GM04503 (cell line): ENCODE measurements at places on chromosomes 5 and 9.

- DNase-seq: no peak
Measured at GRCh38 chr5:103465891-103466290, 96.7 kb downstream of the NUDT12 start.

- no peak for DNase-seq
Measured at GRCh38 chr5:143331956-143332355, 71.5 kb downstream of the NR3C1 start.

DNA sequence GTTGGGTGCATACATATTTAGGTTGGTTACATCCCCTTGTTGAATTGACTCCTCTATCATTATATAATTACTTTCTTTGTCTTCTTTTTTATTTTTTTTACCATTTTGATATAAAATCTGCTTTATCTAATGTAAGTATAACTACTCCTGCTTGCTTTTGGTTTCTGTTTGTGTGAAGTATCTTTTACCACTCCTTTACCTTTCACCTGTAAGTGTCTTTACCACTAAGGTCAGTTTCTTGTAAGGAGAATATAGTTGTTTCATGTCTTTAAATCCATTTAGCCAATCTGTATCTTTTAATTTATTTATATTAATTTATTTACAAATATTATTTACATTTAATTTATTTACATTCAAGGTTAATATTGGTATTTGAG lies 33.0 kb downstream of the INSL4 start:
- DNase-seq: no peak

GRCh38 chr5:73619606-73620333 lies 6.2 kb upstream of the ARHGEF28 start:
- DNase-seq: no peak

GRCh38 chr5:92505925-92506324 lies 1075.1 kb downstream of the NR2F1-AS1 start:
- no peak for DNase-seq

DNA sequence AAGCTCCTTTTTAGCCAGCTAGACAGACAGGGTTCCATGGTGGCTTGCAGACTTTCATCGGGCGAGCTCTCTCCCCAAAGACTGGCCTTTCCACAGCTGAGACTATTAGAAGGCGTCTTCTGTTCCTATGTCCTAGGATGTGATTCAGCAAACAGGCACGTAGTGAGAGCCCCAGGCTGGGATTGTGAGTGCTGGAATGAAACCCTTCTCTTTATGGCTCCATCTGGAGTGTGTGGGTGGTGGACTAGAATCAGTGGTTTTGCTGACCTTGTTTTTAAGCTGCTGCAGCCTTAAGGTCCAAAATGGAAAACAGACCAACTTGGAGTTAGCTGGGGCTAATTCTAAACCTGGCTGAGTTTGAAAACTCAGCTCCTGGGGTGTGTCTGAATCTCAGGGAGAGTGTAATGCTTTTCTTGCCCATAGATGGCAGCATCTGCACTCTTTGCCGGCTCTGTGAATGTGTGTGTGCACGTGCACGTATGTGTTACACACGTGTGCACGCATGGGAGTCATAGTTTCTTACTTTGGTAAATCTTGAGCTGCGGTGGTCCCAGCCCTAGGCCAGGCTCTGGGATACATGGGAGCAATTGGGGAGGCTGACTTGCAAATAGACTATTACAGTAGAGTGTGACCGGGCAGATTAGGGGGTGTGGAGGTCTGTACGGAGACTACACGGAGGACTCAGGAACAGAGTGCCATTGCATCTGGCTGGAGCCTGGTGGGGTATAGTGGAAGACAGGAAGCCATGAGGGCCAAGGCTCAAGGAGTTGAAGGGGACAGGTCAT lies 10.7 kb downstream of the GSN start:
- DNase-seq: peak; percentile 99

GRCh38 chr5:6542421-6543345 lies 90.2 kb downstream of the NSUN2 start:
- DNase-seq: no peak

GRCh38 chr5:91486638-91487037 lies 103.5 kb upstream of the ARRDC3 start:
- DNase-seq: peak; percentile 4

GRCh38 chr5:17819783-17820182 lies 185.5 kb downstream of the TAF11L14 start:
- no peak for DNase-seq

- DNase-seq: no peak
Measured at GRCh38 chr5:1081519-1081918, 30.3 kb downstream of the SLC12A7 start.

DNA sequence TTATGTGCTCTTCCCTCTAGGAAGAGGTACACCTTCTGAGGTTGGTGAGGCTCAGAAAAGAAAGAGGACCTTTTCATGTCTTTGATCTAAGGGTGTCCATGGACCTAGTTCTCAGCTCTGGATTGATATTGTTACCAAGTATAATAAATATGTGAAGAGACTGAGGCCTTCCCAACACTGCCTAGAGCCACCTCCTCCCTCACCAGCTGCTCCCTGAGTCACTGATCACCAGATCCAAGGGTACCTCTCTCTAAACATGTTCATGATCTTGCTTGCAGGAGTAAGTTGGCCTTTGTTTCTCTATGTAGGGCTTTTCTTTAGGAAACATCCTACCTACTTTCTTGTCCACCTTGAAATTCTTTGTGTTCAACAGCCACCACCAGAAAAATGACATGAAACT lies 218.8 kb upstream of the ADRA1B start:
- DNase-seq: no peak

DNA sequence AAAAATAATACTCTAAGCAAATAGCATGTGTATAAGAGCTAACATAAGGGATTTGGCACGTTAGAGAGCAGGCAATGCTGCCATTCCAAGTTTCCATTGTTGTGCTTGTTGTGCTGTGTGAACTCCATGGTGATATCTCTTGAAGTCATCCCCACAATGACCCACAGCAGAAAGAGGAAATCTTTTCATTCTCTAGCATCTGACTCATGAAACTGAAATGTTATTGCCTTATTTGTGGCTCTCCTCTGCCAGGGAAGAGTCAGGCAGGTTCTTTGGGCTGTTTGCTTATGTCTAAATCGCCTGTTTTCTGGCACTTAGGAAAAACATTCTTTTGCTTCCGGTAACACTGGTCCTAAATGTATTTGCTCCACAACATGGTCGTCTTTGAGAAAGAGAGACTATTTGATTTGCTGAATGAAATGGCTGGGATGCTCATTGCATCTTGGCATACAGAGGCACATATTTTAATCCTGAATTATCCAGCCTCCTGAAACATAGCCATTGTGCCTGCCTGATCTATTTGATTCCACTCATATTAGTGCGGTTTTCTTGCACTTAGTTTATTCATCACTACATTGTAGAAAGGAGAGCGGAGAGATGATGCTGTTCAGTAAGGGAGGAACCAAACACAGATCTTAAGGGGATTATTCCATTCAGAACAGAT lies 188.8 kb downstream of the CSNK1G3 start:
- DNase-seq: peak; percentile 100

DNA sequence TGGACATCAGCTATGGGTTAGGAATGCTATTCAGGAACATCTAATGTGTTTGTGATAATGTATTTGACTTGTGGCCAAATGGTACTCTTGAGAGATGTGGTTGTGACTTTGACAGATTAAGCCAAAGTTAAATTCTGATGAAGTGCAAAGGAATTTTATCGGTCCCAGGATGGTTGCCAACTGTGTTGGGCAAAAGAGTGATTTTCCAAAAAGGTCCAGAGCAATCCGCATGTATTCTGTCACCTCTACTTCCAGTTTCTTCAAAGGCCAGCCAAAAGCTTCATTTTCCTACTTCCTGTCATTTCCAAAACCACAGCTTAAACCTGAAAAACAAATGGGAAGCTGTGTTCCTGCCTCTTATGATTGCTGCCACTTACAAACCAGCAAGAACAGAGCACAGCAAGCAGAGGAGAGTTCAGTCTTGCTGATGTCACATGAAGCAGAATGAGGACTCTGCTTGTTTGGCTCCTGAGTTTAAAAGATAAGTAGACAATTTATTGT lies 59.8 kb downstream of the MARCHF3 start:
- peak; percentile 76 for DNase-seq

GRCh38 chr9:6417186-6417585 lies 4.2 kb downstream of the UHRF2 start:
- no peak for DNase-seq

DNA sequence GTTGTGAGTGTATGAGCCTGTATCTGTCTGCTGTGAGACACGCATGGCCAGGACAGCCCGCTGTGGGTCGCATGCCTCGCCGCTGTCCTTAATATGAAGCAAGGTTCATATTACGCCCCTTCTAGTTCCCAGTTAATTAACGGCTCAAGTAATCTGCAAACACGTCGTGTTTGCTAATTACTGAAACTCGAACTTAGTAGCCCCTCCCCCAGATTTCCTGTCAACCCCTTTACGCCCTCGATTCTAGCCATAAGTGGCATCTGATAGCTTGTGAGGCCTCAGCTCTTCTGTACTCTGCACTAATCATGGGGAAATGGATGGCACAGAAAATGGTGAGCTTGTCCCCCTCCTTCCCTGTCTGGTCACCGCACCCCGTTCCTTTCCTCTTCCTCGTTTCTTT lies 116.9 kb upstream of the OTULINL start:
- no peak for DNase-seq

GRCh38 chr9:95316794-95317118 lies 753 bp downstream of the FANCC start:
- no peak for DNase-seq

GRCh38 chr5:139138809-139139208 lies 59.4 kb downstream of the SIL1 start:
- no peak for DNase-seq

DNA sequence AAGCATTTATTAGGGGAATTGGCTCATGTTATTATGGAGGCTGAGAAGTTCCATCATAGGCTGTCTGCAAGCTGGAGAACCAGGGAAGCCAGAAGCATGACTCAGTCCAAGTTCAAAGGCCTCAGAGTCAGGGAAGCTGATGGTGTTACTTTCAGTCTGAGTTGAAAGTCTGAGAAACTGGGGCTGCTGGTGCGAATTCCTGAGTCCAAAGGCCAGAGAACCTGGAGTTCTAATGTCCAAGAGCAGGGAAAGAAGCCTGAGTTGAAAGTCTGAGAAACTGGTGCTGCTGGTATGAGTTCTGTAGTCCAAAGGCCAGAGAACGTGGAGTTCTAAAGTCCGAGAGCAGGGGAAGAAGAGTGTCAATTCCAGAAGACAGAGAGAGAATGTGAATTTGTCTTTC lies 641.1 kb downstream of the ISL1 start:
- DNase-seq: no peak

- DNase-seq: no peak
Measured at GRCh38 chr9:14321517-14322130, 7.7 kb upstream of the NFIB start.

- DNase-seq: no peak
Measured at GRCh38 chr5:15547261-15547839, 47.4 kb downstream of the FBXL7 start.

DNA sequence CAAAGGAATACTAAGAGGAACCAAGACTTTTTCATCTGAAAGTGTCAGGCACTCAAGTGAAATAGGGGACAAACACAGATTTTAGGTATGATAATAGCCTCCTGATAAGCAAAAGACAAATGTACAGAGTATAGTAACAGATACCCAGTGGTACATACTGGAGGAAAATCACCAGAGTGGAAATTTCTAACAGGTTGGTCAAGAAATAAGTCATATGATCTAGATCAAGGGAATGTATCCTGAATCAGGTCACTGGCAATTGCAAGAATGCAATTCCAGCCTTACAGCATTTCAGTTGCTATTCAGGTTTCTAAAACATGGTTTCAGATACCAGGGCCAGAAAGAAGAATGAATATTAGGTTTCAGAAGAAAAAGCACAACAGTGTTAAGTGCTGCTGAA lies 82.2 kb upstream of the SLCO6A1 start:
- DNase-seq: no peak

DNA sequence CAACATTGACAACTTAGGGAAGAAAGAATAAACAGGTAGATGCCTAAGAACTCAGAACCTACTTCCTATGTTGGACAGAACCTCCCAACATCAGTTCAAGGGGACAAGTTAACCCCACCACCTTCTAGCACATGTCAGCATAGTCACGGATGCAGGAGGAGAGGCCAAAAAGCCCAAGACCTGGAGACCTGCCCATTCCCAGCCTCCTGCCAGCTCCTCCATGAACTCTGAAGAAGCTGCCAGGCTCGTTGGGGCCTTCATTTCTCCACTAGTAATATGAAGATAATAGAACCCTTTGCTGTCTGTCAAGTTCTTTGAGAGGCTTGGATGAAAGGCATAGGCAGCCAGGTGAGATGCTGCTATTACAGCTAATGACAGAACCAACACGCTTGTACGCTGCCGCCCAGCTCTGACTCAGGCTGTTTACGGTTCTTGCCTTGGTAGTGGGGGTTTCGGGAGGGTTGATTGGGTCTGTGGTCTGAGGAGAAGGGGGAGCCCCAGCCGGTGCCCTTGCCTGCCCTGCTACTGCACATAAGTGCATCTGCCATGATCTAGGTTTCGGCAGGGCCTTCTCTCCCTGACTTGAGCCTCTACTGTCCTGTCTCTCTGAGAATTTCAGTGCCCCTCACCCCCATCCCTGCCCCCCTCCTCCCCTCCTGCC lies 82.2 kb downstream of the NRG2 start:
- DNase-seq: no peak
